Naive thymus-derived CD4-positive, alpha-beta T cell (primary cell): ENCODE measurements at places on chromosomes 6 and 20. TPM values are rescaled to one million over a fixed set of nuclear protein-coding genes. Genes with fewer than 3 reads are reported as not detected.
A peak's percentile ranks its signal among the peaks of the same experiment; 100 is the strongest.

- H3K4me1 ChIP-seq, result peaks cover 53% of the 10 kb centered on the region
- H3K27me3 ChIP-seq, result peaks cover 73% of the 10 kb centered on the region
- DNase-seq, result no peak
- no peak overlapping the region for H3K27ac ChIP-seq
- H3K36me3 ChIP-seq, result no peaks in the 10 kb centered on the region
- H3K4me3 ChIP-seq, result no peak overlapping the region
These were observed 11.6 kb downstream of the NRN1 start for GRCh38 chr6:5994999-5995657.

DNA sequence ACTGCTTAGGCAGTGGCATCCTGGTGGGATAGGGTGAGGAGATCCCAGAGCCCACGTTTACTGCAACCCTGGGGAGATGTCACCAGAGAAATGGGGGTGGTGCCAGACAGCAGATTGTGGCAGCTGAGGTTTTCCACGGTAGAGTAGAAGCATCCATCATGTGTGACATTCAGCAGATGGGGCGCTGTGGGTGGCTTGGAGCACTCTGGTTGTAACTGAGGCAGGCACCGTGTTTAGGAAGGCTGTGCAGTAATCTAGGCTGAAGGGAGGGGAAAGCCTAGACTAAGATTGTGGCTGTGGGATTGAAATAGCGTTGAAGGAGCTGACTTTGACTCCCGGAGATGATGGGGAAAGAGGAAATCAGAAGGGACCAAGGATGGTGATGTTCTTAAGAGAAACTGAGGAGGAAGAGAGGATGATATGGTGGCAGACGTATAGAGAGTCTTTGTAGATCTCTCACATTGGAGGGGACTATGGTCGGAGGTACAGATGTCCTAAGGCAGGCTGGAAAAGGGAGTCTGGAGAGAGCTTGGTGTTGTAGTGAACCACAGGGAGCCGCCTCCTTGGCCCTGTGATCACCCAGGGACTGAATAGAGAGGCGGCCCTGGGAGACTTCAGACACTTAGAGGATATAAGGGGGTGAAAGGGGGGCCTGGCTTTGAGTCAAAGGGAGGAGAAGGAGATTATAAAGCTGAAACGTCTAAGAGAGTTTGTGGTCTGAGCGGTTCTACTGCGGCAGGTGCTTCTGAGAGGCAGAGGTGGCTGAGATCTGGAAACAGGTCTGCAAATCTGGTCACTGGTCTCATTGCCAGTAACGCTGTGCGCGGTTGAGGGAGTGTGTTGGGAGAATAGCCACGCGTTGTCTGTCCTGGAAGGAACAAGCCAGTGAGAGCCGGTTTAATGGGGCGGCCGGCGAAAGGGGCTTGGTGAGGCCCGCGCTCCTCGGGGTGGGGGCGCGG, 792 bp upstream of the MICA start:
- H3K27me3 ChIP-seq, result no peaks in the 10 kb centered on the region
- H3K4me1 ChIP-seq, result peaks cover 19% of the 10 kb centered on the region
- peak overlapping the region; percentile 76 for H3K27ac ChIP-seq
- H3K36me3 ChIP-seq, result no peaks in the 10 kb centered on the region

Gene COX7A2
- total RNA-seq, result 183 TPM

GRCh38 chr6:100175814-100176310, 181.8 kb upstream of the MCHR2 start:
- no peak overlapping the region for H3K4me3 ChIP-seq
- no peak for DNase-seq
- H3K27ac ChIP-seq, result no peak overlapping the region
- H3K4me1 ChIP-seq, result no peaks in the 10 kb centered on the region
- H3K27me3 ChIP-seq, result no peaks in the 10 kb centered on the region

DNA sequence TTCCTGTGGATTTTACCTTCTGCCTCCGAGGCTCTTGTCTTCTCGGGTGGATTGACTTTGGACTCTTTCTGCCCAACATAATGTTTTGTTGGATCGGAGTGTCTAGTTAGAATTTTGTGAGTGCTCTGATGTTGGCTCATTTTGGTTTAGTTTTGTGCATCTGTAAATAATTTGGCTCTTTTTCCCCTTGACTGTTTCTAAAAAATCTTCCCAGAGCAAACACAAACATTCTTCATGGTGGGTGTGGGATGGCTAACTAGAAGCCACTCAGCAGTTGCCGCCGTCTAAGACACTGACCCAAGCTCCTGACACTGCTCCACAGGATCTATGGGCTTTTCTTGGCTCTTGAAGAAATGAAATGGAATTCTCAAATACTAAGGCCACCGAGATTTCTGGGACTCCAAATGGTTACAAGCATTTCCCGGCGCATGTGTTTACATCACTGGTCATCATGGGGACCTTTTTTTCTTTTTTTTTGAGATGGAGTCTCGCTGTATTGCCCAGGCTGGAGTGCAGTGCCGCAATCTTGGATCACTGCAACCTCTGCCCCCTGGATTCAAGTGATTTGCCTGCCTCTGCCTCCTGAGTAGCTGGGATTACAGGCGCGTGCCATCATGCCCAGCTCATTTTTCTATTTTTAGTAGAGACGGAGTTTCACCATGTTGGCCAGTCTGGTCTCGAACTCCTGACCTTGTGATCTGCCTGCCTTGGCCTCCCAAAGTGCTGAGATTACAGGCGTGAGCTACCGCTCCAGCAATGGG, 92.0 kb upstream of the FRMD1 start:
- DNase-seq, result no peak
- H3K27me3 ChIP-seq, result no peaks in the 10 kb centered on the region
- H3K36me3 ChIP-seq, result no peaks in the 10 kb centered on the region
- no peaks in the 10 kb centered on the region for H3K4me1 ChIP-seq
- no peak overlapping the region for H3K27ac ChIP-seq

Gene TCF21
- total RNA-seq, result not detected

Gene ZNF165
- total RNA-seq, result 3.8 TPM

GRCh38 chr6:118748311-118749062, 97.1 kb upstream of the CEP85L start:
- H3K36me3 ChIP-seq, result no peaks in the 10 kb centered on the region
- no peaks in the 10 kb centered on the region for H3K27me3 ChIP-seq
- H3K4me3 ChIP-seq, result no peak overlapping the region
- peaks cover 11% of the 10 kb centered on the region for H3K4me1 ChIP-seq

Gene CNR1
- total RNA-seq, result not detected

DNA sequence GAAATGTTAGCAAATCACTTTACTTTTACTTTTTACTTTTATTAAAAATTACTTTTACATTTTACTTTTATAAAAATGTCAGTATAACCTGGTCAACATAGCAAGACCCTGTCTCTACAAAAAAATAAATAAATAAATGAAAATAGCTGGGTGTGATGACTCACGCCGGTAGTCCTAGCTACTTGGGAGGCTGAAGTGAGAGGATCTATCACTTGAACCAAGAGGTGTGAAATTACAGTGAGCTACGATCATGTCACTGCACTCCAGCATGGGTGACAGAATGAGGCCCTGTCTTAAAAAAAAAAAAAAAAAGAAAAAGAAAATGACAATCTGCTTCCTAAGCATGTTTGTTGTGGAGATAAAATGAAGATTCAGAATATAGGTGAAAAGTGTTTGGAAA, 31.0 kb upstream of the FBXO30 start:
- DNase-seq, result no peak
- H3K4me1 ChIP-seq, result no peaks in the 10 kb centered on the region
- H3K27me3 ChIP-seq, result no peaks in the 10 kb centered on the region
- H3K4me3 ChIP-seq, result no peak overlapping the region

GRCh38 chr20:45098103-45098773, 2.7 kb downstream of the KCNS1 start:
- H3K4me3 ChIP-seq, result peak overlapping the region; percentile 24
- no peak overlapping the region for H3K27ac ChIP-seq
- H3K36me3 ChIP-seq, result no peaks in the 10 kb centered on the region
- DNase-seq, result peak; percentile 37
- no peaks in the 10 kb centered on the region for H3K4me1 ChIP-seq
- H3K27me3 ChIP-seq, result peaks cover 7% of the 10 kb centered on the region

- no peaks in the 10 kb centered on the region for H3K4me1 ChIP-seq
- H3K36me3 ChIP-seq, result no peaks in the 10 kb centered on the region
- H3K27me3 ChIP-seq, result no peaks in the 10 kb centered on the region
- peak; percentile 62 for DNase-seq
These were observed 136.3 kb downstream of the LY86 start for GRCh38 chr6:6724539-6725467.

GRCh38 chr6:159099961-159100360, 55.2 kb upstream of the TAGAP start:
- H3K27ac ChIP-seq, result peak overlapping the region; percentile 80
- H3K4me3 ChIP-seq, result no peak overlapping the region
- no peaks in the 10 kb centered on the region for H3K36me3 ChIP-seq
- DNase-seq, result no peak

- no peaks in the 10 kb centered on the region for H3K36me3 ChIP-seq
- no peaks in the 10 kb centered on the region for H3K4me1 ChIP-seq
- no peak overlapping the region for H3K27ac ChIP-seq
- H3K27me3 ChIP-seq, result no peaks in the 10 kb centered on the region
These were observed 62.7 kb upstream of the XRN2 start for GRCh38 chr20:21240394-21240793.

Gene PTK7
- 1.5 and 2.1 TPM in 2 replicates for total RNA-seq

GRCh38 chr20:63957690-63958441, 1.6 kb upstream of the UCKL1 start:
- H3K36me3 ChIP-seq, result peaks cover 48% of the 10 kb centered on the region
- DNase-seq, result no peak
- H3K27me3 ChIP-seq, result no peaks in the 10 kb centered on the region
- peak overlapping the region; percentile 70 for H3K27ac ChIP-seq

- DNase-seq, result no peak
- no peak overlapping the region for H3K27ac ChIP-seq
- no peaks in the 10 kb centered on the region for H3K27me3 ChIP-seq
These were observed 366.5 kb downstream of the QKI start for GRCh38 chr6:163780994-163781393.

GRCh38 chr6:104908031-104908887, 48.5 kb upstream of the HACE1 start:
- no peak overlapping the region for H3K27ac ChIP-seq
- no peak for DNase-seq
- H3K4me3 ChIP-seq, result no peak overlapping the region
- no peaks in the 10 kb centered on the region for H3K27me3 ChIP-seq
- no peaks in the 10 kb centered on the region for H3K4me1 ChIP-seq

DNA sequence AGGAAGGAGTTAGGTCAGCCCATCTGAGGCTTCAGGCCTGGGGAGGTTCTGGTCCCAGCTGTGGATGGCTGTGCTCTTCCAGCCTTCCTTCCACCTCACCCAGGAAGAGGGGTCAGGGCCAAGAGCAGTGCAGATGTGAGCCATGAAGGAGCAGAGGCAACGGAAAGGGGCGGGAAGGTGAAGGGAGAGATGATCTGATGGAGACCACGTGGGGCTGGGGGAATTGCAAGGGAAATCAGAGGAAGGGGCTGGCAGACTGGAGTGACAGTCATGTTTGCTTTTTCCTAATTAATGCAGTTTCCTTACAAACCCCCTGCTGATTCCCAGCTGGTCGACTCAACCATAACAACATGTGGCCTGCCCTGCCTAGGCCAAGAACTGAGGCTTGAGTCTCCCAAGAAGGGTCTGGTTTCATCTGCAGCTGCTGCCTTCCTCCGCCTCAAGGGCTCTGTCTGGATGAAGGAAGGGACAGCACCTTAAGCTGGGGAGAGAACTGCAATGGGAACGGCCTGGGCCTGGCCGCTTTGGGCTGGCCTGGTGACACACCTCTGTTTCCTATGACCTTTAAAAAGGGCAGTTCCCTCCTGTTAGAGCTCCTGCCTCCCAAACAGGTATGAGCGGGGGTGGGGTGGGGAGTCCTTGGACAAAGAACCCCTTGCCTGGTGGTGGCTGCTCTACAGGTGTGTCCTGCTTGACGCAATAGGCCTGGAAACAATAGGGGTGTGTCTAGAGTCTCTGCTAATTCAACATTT, 7.8 kb upstream of the MRPS18A start:
- H3K27me3 ChIP-seq, result no peaks in the 10 kb centered on the region
- DNase-seq, result no peak
- no peak overlapping the region for H3K27ac ChIP-seq
- H3K4me1 ChIP-seq, result no peaks in the 10 kb centered on the region
- no peaks in the 10 kb centered on the region for H3K36me3 ChIP-seq
- H3K4me3 ChIP-seq, result no peak overlapping the region

DNA sequence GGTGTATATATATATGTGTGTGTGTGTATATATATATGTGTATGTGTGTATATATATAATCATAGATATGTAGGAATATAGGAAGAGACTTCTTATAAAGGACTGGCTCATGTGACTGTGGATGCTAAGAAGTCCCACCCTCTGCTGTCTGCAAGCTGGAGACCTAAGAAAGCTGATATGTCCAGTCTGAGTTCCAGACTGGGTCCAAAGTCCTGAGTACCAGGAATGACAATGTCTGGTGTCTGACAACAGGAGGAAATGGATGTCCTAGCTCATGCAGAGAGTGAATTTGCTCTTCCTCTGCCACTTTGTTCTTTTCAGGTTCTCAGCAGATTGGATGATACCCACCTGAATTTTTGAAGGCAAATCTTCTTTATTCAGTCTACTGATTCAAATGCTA, 7.1 kb downstream of the ALDH5A1 start:
- H3K27ac ChIP-seq, result no peak overlapping the region
- no peak overlapping the region for H3K4me3 ChIP-seq
- no peaks in the 10 kb centered on the region for H3K36me3 ChIP-seq
- H3K4me1 ChIP-seq, result no peaks in the 10 kb centered on the region
- H3K27me3 ChIP-seq, result no peaks in the 10 kb centered on the region

- no peaks in the 10 kb centered on the region for H3K4me1 ChIP-seq
- DNase-seq, result no peak
- H3K27me3 ChIP-seq, result no peaks in the 10 kb centered on the region
- no peak overlapping the region for H3K4me3 ChIP-seq
- peaks cover 8% of the 10 kb centered on the region for H3K36me3 ChIP-seq
- no peak overlapping the region for H3K27ac ChIP-seq
These were observed 6.7 kb downstream of the PCED1A start for GRCh38 chr20:2833761-2834160.

GRCh38 chr20:31708736-31709534, 13.7 kb downstream of the BCL2L1 start:
- no peak overlapping the region for H3K27ac ChIP-seq
- no peak for DNase-seq
- no peaks in the 10 kb centered on the region for H3K27me3 ChIP-seq
- peaks cover 40% of the 10 kb centered on the region for H3K4me1 ChIP-seq
- no peaks in the 10 kb centered on the region for H3K36me3 ChIP-seq

DNA sequence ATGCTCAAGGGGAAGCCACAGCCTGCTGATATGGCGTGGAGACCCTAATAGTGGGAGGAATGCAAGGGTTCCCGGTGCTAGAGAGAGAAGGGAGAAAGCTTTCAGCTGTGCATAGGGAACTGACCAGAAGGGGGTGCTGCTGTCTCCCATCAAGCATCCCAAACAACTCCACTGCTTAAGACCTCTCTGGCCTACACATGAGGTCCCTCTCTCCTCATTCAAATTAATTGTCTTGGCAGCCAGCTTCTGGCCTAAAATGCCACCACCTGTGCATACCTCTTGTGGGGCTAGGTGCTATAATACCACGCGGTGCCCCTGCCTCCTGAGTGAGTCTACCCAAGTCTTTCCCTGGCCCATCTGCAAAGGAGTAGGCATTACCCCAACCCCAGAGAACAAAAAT, 14.5 kb downstream of the ADISSP start:
- no peak overlapping the region for H3K4me3 ChIP-seq
- H3K27me3 ChIP-seq, result no peaks in the 10 kb centered on the region
- H3K36me3 ChIP-seq, result no peaks in the 10 kb centered on the region
- peak; percentile 63 for DNase-seq

GRCh38 chr6:160781298-160781697, 79.3 kb downstream of the PLG start:
- no peak overlapping the region for H3K4me3 ChIP-seq
- no peaks in the 10 kb centered on the region for H3K27me3 ChIP-seq
- no peaks in the 10 kb centered on the region for H3K4me1 ChIP-seq
- no peak overlapping the region for H3K27ac ChIP-seq

Gene ENPP1
- 0.29 TPM for total RNA-seq

Gene ZBTB9
- total RNA-seq, result 9.8 and 10.0 TPM in 2 replicates
